GM10248 (cell line): ENCODE measurements at places on chromosomes 1 and 21.

- DNase-seq, result no peak
Measured at GRCh38 chr21:41824466-41825207, 54.5 kb downstream of the PRDM15 start.

DNA sequence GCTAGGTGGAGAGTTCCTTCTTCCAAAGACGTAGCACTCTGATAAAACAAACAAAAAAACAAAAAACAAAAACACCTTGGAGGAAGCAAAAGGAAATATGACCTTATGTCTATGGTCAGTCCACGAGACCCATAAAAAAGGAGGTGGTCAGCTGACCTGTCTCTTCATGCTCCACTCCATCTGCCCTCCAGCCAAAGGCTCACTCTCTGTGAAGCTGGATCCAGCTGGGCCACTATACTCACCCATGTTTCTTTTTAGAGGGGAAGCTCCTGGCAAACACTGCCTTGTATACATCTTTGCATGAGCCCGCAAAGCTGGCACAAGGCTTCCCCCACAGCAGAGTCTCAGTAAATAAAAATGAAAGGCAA, 126.1 kb upstream of the CACHD1 start:
- no peak for DNase-seq

- DNase-seq, result no peak
Measured at GRCh38 chr1:43951021-43951985, 4.6 kb downstream of the IPO13 start.

DNA sequence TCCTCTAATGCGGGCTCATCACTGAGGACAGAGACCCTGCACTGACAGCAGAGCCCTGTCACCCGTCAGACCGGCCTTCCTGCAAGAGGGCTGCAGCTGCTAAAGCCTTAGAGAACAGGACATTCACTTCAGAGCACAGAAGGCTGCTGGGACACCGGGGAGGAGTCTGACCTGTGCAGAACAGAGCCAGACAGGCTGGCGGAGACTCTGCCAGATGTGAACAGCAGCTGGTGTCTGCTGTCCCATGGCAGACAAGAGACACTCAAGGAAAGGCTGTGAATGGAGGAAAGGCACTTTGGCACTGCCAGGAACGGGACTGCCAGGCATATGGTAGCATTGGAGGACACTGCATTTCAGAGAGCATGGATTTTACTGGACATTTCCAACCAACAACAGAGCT, 21.4 kb downstream of the MRAP start:
- no peak for DNase-seq
